ENCODE measurements at places on chromosomes 1 and 21.

DNA sequence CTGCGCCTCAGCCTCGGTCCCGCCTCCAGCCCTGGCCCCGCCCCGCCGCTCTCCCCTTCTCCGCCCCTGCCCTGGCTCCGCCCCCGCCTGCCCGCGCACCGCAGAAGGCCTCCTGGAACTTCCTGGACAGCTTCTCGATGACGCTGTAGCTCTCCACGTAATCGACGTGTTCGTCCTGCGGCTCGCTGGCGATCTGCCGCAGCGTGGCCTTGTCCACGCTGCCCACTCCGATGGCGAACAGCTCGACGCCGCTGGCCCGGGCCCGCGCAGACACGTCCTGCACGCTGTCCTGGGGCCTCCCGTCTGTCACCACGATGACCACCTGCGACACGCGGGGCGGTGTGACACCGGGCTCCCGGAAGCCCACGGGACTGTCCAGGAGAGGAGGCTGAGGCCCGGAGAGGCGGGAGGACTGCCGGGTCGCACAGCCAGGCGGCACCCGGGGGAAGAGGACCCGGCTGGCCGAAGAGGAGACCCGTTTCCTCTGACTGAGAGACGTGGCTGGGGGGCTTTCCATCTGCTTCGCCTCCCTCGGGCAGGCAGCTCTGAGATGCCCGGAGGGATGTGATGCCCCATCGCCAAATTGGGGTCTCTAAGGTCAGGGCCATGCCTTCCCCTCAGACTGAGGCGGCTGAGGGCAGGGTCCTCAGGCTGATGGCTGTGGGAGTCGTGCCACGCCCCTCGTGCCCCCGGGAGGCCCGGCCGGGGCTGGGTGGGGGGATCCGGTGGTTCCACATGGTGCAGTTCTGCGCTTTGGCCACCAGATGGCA lies 4.6 kb downstream of the MATN1 start:
- DNase-seq: peak; percentile 89

GRCh38 chr1:244757091-244757939 lies 78.1 kb upstream of the COX20 start:
- no peak for DNase-seq

- DNase-seq: no peak
These were observed 511 bp downstream of the ZNF683 start for GRCh38 chr1:26372039-26372438.

- no peak for DNase-seq
These were observed 360.6 kb downstream of the FAM72C start for GRCh38 chr1:143611159-143611558.

DNA sequence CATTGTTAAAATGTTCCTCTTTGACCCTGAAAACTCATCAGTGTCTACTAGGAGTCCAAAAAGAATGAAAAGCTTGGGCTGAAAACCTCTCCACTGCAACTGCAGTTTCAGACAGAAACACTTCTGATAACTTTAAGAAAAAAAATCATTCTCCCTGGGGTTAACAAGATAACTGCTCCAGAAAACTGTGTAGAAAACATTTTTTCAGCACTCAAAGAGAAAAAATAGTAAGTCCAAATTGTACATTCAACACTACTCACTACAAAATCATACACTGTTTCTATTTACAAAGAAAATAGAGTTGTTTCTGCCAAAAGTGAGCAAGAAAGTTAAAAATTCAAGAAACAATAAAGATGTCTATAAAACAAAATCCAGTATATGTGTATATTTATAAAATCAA lies 157.8 kb downstream of the RERE start:
- DNase-seq: no peak

Data from ureter (tissue), 1 donor.